ENCODE measurements at places on chromosomes 5 and 9.
A peak's percentile ranks its signal among the peaks of the same experiment; 100 is the strongest.

- no peak for DNase-seq
These were observed 24.2 kb upstream of the HAND1 start for GRCh38 chr5:154502180-154502579.

- peak; percentile 54 for DNase-seq
These were observed 31.6 kb downstream of the LMNB1 start for GRCh38 chr5:126808521-126808988.

DNA sequence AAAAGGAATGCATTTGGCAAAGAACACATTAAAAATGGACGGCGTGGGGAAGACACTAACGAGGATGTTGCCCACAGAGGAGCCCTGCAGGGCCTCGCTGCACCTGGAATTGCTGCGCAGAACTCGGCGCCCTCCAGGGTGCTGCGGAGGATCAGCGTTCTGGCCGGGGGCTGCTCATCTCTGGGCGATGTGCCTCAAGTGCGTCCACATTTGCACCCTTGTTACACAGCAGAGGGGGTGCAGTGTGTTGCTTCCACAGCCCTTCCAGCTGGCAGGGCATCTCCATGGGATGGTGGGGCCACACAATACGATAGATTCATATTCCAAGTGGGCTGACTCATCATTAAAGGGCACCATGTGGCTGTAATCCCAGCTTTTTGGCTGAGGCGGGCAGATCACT is 63.1 kb downstream of the AK8 start:
- no peak for DNase-seq

GRCh38 chr9:3332802-3333201 is 193.0 kb downstream of the RFX3 start:
- DNase-seq = no peak

DNA sequence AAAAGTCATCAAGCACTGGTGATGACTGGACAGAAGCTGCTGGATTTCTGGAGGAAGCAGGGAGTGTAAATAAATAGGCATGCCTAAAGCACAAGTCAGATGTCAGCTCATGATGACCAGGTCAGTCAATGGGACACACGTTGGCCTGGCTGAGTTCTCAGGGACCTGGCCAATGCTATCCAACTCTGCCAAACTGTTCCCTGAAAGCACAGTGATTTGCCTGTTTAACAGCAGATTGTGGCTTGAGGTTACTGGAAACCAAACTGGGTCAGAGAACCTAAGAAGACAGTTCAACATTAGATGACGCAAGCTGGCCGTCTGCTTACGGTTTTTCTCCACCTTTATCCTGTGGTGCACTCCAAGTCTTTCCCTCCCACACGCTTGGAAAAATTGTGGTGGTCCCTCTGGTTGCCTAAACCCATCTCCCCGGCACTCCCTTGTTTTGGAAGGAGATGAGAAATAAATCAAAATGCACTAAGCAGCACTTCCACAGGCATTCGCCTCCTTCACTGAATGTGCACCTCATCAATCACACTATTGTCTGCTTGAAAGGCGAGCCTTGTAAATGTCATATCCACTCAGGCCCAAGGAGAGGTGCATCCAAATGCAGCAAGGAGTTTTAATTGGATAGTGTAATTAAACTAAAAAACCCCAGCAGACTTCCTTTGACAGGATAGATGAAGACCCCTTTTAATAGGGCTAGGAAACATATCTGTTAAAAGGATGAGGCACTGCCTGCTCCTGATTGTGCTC is 199.4 kb downstream of the GAPVD1 start:
- peak; percentile 94 for DNase-seq

GRCh38 chr9:31702957-31703356 is 681.5 kb upstream of the ACO1 start:
- DNase-seq = no peak

GRCh38 chr9:77597057-77597456 is 51.1 kb downstream of the GNA14 start:
- DNase-seq = peak; percentile 14

DNA sequence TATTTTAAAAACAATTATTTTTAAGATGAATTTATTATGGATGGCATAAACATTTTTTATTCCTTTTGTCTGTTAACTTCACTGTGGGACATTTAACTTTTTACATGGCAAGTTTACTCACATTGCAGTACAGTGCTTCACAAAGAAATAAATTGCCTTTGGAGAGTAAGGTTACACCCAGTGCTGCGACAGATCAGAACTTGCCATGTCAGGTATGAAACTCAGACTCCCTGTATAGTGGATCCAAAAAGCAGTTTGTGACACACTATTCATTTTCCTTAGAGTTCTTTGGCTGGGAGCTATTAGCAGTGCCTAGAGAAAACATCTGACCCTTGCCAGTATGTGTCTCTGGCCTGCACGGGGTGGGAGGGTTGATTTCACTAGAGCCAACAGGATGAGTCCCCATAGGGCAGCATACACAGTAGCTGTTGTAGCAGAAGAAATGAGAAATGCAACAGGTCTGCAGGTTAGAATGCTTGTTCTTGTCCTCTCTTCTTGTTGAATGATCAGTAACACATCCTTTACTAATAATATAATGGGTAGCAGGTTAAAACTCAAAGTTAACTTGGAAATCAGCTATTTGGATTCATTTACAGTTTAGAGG is 42.9 kb downstream of the STARD4 start:
- DNase-seq = no peak

- no peak for DNase-seq
These were observed 115.5 kb downstream of the C9orf50 start for GRCh38 chr9:129505270-129505902.

- no peak for DNase-seq
These were observed 319.2 kb downstream of the NSG2 start for GRCh38 chr5:174364676-174365075.

- no peak for DNase-seq
These were observed 359.0 kb downstream of the SLCO4C1 start for GRCh38 chr5:101937041-101937440.

DNA sequence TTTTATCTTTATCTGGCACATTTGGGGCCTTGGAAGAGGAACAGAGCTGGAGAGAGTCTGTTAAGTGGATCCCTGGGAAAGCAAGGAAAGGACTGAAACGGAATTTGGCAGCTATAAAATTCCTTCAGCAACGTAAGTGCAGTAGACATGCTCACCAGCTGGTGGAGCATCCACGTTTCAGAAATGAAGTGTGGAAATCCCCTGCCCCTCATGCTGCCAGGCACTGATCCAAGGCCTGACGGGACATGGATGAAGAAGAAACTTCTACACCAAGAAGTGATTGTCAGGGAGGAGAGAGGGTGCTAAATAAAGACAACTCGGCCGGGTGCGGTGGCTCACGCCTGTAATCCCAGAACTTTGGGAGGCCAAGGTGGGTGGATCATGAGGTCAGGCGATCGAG is 209.3 kb downstream of the ROR2 start:
- peak; percentile 81 for DNase-seq

- DNase-seq = no peak
These were observed 268.0 kb upstream of the MVB12B start for GRCh38 chr9:126058591-126058990.

DNA sequence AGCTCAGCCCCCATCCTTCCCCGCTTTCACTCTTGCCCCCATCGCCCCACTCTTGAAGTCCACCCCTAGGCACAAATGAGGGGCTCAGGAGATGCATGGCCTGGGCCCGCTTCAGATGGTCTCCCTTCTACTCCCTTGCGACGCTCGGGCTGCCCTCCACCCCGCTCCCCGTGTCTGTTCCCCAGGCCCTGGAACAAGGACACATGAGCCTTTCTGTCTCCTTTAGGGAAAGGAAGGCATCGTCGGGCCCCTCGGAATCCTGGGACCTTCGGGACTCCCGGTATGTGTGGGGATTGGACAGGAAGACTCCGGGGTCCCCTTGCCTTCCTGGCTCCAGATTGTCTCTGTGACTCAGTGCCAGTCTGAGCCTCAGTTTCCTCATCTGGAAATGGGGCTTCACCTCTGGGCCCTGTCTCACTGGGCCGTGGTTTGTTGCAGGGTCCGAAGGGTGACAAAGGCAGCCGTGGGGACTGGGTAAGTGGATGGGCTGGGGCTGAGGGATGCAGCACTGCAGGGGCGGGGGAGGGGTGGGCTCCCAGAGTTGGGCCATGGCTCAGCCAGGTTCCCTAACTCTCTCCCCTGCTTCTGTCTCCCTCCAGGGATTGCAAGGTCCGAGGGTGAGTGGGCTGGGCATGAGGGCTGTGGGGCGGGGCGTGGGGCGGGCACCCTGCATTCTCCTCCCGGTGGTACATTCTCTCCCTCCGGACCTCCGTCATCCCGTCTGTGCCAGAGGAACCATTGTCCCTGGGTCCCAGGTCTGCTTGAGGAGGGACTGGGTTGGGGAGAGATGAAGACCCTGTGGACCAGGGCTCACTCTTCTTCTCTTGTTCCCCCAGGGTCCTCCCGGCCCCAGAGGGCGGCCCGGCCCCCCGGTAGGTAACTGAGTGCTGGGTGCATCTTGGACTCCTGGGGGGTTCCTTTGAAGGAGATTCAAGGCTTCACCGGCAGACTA is 21.8 kb upstream of the ORM1 start:
- no peak for DNase-seq
